ENCODE measurements at places on chromosomes 13 and 19.
A peak's percentile ranks its signal among the peaks of the same experiment; 100 is the strongest.

DNA sequence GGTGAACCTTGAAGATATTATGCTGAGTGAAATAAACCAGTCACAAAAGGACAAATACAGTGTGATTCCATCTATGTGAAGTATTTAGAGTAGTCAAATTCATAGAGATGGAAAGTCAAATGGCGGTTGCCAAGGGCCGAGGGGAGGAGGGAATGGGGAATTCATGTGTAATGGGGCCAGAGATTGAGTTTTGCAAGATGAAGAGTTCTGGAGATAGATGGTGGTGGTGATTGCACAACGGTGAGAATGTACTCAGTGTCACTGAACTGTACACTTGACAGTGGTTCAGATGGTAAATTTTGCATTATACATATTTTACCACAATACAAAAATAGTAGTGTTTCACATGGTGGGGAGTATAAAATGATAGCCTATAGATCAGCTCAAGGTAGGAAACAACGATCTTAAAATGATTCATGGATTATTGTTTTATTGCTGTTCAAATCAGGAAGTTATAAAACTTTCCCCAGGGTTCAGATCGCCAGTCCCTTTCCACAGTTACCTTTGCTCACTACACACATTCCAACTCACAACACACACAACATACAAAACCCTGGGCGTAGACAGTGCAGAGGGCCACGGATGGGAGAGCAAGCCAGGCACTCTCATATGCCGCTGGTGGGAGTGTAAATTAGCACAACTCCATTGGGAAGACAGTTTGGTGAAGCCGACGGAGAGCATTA is 219.9 kb downstream of the ZIC5 start:
- no peak for DNase-seq

- no peak for DNase-seq
These were observed 194.6 kb downstream of the KLF12 start for GRCh38 chr13:73939603-73940002.

GRCh38 chr19:313988-314815 is 23.0 kb upstream of the PLPP2 start:
- DNase-seq = no peak

- no peak for DNase-seq
These were observed 1544.6 kb downstream of the OLFM4 start for GRCh38 chr13:54573186-54573585.

GRCh38 chr19:13381827-13382632 is 124.2 kb downstream of the CACNA1A start:
- no peak for DNase-seq

GRCh38 chr13:66414066-66414800 is 815.9 kb downstream of the PCDH9 start:
- no peak for DNase-seq

DNA sequence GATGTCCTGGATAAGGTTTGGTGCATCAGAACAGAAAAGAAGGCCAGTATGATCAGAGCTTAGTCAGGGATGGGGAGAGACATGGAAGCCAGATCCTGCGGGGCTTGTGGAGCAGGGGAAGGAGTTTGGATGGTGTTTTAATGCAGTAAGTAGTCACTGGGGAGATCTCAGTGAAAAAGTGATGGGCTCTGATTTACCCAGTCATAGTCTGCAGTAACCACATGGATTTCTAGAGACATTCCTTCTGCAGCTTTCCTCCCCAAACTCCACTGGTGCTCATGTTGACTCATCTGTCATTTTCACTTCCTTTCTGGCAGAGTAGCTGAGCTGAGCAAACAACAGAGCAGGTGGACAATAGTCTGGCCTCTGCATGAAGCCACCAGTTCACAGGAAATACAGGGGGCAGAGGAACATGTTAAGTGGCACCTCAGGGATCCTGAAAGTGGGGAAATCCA is 144.1 kb downstream of the DPF1 start:
- DNase-seq = peak; percentile 81

DNA sequence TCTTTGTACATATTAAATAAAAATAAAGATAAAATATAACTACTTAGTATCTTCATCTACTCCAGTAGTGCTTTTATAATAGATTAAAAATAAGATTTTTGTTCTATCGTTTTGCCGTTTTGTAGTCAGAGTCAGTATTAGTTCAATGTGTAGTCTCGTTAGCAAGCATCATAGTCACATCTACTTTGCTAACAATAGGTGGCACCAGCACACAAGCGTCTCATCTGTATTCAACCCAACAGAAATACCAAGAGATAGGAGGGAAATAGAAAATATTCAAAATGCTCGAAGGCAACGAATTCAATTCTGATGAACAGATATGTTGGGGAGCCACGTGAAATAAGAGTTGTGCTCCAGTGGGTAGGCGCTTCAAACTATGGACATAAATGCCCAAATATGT is 21.4 kb upstream of the MICU2 start:
- peak; percentile 48 for DNase-seq

- no peak for DNase-seq
These were observed at the start of gene CADM4 for GRCh38 chr19:43639519-43640423. Gene CADM4 (minus strand): TSS chr19:43639850. CDS start chr19:43639790, 60 bp downstream.

DNA sequence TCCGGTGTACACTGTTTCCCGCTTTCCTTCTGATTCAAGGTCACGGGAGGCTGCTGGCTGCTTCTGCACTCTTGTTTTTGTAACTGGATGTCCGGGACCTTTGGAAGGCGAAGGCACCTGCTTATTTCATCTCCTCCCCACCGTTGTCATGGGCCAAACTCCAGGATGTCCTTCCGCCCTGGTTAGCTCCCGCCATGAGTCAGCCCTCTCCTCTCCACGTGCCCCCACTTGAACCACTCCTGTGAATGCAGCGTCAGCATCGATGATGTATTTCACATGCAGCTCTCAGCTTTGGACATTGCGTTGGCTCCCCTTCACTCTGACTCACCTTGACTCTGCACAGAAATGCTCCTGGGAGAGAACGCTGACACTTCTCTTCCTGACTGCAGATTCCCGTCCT is 5.5 kb upstream of the GALP start:
- DNase-seq = no peak

DNA sequence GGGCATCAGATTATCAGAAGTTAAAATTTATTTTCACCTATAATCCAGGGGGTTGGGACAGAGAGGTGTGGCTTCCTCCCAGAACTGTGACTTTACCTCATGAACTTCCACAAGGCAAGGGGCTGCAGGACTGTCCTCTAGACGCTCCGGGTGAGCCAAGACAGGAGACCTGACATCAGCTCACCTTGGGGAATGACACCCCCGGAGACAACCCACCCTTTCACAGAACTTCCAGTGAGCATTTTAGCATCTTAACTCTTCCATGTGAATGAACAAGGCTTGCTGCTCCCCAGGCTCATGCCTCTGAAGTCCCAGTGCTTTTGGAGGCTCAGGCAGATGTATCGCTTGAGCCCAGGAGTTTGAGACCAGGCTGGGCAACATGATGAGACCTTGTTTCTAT is 29.4 kb upstream of the TFDP1 start:
- no peak for DNase-seq

GRCh38 chr13:110475117-110475516 is 86.4 kb downstream of the RAB20 start:
- DNase-seq = no peak

GRCh38 chr19:31676271-31677004 is 327.2 kb upstream of the TSHZ3 start:
- peak; percentile 37 for DNase-seq

DNA sequence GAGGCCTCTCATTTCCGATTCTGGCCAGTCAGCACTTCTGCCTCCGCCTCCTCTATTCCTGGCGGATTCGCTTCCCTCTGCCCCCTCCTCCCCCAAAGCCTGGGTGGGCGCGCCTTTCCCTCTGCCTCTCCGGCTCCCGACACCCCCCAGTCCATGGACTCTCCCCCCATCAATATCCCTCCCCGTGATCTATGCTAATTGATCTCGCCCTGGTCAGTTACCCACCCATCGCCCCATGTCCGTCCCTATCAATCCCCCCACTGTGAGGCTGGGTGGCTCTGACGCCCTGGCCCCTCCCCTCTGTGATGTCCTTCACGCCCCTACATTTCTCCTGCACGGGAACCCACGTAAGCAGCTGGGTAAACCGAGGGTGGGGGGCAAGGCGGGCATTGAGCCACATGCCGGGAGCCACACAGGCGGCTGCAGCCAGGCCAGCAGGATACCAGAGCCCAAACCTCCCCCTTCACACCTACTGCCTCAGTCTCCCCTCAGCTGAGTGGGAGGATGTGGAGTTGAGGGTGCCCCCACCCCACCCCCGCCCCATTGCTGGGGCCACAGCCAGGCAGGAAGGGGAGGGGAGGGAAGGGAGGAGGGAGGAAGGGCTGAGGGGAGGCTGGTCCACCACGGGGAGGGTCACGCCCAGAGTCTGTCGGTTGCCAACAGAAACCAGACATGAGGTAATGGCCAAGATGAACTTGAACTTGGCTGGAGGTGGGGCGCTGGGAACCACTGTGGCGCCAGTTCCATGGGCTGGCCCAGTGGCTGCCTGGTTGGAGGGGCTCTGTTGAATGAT is 21.0 kb downstream of the SMIM24 start:
- DNase-seq = no peak

DNA sequence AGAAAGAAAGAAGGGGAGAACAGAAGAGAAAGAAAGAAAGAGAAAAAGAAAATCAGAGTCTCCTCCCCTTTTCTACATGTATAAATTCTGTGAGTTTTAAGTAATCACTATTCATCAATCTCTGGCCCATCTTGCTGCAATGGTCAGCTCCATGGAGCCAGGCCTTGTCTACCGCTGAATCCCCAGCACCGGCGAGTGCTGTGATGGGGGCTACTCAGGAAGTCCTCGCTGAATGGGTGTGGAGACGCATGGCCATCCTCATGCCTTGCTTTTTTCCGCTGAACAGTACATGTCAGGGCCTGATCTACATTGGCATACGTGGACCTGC is 29.9 kb downstream of the GPR42 start:
- no peak for DNase-seq

GRCh38 chr19:16111909-16112752 is 442 bp downstream of the RAB8A start:
- DNase-seq = no peak

DNA sequence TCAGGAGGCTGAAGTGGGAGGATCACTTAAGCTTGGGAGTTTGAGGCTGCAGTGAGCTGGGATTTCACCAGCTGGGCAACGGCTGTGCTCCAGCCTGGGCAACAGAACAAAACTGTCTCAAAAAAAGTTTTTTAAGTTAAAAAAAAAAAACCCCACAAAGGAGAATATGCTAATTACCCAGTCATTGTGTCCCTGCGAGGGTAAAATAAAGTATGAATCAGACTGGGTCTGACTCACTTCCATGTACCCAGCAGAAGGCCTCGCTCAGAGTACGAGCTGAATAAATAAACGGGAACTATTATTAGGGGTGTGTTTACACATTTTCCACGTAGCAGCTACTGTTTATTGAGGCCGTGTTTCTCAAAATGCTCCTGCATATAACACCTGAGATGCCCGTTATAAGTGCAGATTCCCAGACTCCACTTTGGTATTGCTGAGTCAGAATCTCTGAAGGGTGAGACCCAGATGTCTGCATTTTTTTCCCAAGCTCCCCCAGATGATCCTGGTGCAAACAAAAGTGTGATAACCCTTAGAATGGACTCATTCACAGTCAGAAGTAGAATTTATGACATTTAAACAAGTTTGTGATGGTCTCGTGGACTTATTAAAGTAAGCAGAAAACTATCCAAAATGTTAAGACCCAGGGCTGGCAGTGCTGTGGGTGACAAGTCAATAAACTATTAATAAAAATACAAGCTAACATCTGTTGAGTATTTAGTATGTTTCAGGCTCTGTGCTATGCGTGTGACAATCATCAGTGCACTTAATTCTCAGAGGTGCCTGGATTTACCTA is 28.2 kb downstream of the KCNC3 start:
- DNase-seq = peak; percentile 49

DNA sequence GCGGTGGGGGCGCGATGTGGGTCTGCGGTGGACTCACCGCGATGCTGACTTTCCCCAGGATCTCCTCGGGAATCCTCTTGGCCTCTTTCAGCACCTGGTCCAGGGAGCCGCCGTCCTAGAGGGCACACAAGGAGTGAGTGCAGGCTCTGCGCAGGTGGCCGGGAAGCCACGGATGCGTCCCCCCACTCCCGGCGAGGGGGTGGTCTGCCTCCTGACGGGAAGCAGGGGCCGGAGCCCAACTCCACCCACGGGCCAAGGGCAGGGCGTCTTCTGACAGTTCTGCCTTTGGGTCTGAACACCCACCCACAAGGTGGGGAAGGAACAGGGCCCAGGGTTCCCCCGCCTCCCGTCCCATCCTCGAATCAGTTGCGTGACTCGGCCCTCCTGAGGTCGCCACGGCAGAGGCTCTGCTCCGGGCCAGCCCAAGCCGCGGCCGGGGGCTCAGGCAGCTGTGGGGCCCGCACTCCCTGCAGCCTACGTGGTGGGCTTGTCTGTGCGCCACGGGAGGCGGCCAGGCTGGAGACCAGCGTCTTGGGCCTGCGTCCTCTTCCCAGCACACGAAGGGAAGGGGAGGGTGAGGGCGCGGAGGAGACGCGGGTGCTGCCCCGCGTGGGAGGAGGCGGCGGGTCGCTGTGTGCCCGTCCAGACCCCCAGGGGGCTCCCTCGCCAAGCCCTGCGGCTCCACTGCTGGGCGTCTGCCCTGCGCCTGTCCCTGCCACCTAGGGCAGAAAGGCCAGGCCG is 21.4 kb downstream of the MAP2K2 start:
- DNase-seq = no peak

- no peak for DNase-seq
These were observed 378.4 kb downstream of the KCNRG start for GRCh38 chr13:50393628-50394027.

DNA sequence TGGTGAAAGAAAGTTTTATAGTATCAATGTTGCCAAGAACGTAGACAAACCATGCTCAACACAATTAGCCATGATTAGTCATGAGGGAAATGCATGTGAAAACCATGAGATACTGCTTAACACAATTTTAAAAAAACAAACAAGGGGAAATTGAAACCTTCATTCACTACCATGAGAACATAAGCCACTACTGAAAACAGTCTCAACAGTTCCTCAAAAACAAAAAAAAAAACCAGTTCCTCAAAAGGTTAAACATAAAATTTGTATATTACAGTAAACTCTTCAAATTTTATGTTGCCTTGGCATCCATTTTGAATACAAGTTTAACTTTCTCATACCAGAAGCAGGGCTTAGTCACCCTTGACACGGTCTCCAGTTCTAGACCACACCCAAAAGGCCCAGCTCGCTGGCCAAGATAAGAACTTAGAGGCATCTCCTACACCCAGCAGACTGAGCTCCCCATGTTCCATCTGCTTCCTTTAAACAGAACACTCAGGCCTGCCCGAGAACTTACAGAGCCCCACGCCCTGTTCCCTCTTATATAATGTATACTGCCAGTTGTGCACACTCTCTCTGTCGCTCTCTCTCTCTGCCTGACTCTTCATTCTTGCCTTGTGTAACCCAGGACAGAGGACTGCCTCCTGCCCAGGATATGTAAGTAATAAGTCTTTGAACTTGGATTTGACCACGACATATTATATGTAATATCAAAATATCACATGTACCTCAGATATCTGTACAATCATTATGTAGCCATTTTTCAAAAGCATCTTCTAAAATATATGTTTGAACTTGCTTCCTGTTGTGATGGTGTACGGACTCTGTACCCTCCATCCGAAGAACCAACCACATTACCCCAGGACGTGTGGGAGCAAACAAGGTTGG is 67.4 kb downstream of the STK24 start:
- peak; percentile 74 for DNase-seq

- no peak for DNase-seq
These were observed 1.9 kb downstream of the MAN2B1 start for GRCh38 chr19:12664406-12665280.

GRCh38 chr19:14449321-14449720 is 16.2 kb downstream of the PKN1 start:
- DNase-seq = no peak

- DNase-seq = peak; percentile 61
These were observed 19.2 kb downstream of the GPX4 start for GRCh38 chr19:1122972-1123363.

All from SW 1271 (cell line).